Stimulated activated CD4-positive, alpha-beta T cell treated with anti-CD3 and anti-CD28 coated beads, Interleukin-1b, Interleukin-23, amount 100 ng/mL, for 4 hours (primary cell): ENCODE measurements at places on chromosomes 6 and 20.

GRCh38 chr6:107625264-107625663, 135.3 kb downstream of the SOBP start:
- DNase-seq: no peak

DNA sequence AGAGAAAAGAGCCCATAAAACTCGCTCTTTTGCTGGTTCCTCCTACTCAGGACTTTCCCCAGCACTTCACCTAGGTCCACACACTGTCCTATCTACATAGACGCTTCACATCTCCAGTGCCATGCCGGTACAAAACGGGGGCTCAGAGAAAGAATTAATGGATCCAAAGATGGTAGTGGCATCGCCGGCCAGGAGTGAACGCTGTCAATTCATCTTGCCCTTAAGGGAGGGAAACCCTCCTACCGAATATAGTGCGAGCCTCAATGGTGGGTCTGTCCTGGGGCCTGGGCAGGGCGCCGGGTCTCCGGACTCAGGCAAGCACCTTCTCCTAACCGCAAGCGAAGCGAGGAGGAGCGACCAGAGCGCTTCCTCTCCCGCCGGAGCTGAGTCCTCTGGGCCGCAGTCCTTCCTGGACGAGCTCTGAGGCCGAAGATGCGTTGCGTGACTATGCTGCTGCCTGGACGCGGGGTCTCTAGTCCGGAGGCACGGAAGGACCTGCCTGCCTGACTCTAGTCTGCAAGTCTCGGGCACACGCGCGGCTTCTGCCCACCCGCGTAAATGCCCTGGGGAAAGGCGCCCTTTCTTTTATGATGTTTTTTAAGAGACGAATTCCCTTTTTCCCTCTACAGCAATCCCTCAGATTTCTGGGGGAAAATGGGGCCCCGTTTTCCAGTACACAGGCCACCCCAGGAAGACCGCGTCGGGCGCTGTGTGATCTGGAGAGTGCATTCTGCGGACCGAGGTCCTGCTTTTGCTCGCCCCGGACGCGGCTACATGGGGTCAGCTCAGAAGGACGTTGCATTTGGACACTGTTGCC, 100.1 kb upstream of the PRDM1 start:
- no peak for DNase-seq

DNA sequence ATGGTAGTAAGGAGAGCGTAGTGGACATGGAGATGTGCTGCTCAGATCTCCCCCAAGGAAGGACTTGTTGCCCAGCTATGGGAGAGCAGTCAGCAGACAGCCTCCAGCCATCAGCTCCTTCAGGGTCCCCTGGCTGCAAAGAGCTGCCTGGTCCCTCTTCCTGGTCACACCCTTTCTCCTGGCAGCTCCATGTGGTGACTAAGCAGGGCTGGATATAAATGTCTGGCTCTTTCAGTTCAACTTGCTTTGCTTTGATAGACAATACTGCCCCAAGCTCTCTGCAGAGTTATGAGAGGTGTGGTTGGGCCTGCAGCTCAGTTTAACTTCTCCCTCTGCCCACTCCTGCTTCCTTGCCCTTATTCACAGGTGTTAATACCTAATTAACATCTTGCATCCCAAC, 64.1 kb upstream of the DDR1 start:
- no peak for DNase-seq

DNA sequence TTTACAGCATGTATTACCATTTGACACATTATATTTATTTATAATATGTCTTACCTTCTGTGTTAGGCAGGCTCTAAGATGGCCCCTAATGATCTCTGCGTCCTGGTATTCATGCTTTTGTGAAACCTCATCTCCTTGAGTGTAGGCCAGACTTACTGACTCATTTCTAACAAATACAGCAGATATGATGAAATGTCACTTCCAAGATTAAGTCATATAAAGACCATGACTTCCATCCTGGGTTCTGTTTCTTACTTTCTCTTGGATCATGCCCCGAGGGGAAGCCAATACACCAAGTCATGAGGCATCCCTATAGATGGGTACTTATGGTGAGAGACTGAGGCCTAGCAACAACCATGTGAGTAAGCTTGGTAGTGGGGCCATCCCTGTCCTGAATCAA, 30.2 kb downstream of the ZHX3 start:
- DNase-seq: no peak

DNA sequence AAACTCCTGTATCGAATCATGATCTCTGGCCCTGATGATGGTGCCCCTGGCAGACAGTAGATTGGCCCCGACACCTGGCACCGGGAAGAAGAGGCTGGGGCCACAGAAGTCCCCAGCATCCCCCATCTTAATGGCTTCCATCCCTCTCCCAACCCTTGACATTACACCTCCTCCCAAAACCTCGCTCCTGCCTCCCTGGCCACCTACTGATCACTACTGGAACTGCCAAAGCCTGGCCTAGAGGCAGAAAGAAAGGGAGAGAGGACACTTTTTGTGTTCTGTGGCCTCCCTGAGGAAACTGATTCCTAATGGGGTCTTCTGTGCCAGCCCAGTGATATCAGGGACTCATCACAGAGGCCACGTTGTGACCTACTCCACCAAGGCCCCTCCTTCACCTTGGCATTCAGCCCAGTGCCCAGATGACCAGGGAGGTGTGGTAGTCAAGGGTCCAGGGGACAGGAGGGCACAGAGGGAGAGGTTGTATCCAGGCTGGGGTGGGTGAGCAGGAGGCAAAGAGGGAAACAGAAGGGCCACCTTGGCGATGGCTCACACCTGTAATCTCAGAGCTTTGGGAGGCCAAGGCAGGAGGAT, 6.1 kb downstream of the C20orf173 start:
- DNase-seq: no peak

DNA sequence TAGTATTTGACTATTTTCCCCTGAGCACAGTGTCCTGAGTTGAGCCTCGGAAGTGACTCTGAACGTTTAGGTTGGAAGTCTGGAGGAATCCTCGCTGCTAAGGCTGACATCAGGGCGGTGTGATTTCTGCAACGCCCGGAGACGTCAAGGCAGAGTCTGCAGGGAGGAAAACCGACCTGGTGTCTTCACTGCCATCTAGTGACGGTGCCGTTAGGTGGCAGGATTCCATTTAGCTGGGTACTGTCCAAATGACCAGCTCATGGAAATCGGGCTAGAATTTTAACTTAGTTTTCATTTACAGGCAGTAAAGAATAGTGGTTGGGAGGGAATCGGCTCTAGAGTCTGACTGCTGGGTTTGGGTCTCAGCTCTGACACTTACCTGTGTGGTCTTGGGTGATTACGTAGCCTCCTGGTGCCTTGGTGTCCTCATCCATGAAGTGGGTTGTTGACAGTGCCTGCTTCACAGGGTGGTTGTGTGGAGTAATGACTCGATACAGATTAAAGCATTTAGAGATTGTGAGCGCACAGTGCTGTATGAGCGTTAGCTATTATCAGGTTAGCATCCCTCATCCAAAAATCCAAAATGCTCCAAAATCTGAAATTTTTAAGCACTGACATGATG, 35.0 kb downstream of the FOXF2 start:
- DNase-seq: no peak

GRCh38 chr20:51511861-51512619, 30.5 kb downstream of the NFATC2 start:
- no peak for DNase-seq

DNA sequence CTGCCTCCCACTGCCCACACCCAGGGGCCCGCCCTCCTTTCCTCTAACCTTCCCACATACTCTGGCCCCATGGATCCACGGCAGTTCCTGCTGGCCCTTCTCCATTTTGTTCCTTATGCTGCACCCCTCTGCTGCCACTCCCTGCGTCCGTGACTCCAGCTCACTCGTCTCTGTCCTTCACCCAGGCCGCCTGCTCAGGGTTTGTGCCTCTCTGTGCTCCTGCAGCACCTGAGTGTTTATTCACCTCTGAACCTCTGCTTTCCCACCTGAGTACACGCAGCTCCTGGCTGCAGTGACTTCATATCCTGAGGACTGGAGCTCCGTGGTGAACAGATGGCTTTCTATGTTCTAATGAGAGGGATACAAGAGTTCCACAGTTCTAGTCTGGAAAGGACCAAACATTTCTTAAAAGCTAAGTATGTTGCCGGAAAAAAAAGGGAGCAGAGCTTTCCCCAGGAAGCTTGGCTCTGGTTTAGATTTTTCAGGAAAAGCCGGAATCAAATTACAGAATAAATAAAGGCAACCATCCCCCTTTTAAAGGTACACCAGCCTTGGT, 1.5 kb upstream of the GNRH2 start:
- DNase-seq: no peak

- DNase-seq: no peak
Observed at GRCh38 chr20:1674361-1674760, 16.8 kb upstream of the SIRPG start.

DNA sequence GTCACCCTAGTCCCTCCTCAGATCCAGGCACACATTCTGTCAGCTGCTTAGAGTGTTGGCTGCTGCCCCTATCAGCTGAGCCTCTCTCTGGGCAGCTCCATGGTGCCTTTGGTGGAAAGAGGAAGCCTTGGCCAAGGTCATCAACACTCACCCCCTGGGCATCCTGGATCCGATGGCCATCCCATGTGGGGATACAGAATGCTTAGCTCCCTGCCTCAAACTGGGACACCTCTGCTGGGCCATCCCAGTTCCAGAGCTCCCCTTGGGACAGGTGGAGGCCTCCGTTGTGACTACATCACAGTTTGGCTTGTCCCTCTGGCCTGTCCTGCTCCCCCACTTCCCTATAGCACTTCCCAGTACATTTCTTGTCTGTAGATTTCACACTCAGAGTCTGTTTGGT, 45.6 kb downstream of the TOX2 start:
- DNase-seq: no peak

- no peak for DNase-seq
Observed at GRCh38 chr6:156430386-156430785, 346.8 kb upstream of the ARID1B start.

- DNase-seq: no peak
Observed at GRCh38 chr20:10780901-10781300, 107.1 kb upstream of the JAG1 start.

GRCh38 chr6:22227824-22228610, 68.8 kb downstream of the PRL start:
- DNase-seq: no peak

- no peak for DNase-seq
Observed at GRCh38 chr6:142306736-142307135, 4.9 kb downstream of the ADGRG6 start.

DNA sequence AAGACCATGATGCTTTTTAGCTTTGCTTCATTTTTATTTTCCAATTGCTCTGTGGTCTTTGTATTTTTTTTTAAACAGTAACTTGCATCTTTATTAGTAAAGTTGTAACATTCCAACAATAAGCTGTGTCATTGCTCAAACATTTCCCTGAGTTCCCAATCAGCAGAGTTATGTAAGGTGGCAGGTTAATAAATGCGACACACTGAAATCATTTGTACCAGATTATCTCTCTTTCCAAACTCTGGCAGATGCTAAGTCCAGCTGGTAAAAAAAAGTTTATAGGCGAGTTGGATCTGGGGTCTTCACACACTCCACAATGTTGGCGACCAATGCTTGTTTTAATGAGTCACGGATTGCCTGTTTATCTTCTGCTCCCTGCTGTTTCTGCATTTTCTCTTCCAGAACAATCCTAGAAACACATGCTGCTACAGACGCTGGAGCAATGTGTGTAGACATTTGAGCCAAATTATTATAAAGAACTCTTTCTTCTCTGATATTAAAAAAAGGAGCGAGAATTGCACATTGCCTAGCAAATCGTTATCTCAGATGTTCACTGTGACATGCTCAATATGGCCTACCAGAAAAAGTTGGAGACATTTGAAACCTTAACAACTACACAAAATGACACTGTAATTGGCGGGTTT, 113.6 kb upstream of the IFNGR1 start:
- DNase-seq: no peak

DNA sequence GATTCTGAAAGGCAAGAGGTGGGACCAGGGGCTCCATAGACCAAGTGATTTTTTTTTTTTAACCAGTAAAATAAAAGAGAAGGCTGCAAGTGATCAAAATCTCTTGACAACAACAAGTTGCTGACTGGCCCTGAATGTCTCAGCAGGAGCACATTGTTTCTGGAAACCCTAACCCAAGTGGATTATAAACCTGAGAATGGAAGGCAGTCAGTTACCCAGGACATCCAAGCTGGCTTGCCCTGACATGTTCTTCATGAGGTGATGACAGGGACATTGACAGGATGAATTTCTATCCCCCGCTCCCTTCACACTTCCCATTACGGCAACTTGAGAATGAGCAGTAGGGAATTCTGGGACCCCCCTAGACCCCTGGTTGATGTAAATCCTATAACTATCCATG, 49.6 kb upstream of the RIPOR2 start:
- DNase-seq: no peak

- no peak for DNase-seq
Observed at GRCh38 chr6:87151471-87151780, 3.9 kb upstream of the ZNF292 start.

DNA sequence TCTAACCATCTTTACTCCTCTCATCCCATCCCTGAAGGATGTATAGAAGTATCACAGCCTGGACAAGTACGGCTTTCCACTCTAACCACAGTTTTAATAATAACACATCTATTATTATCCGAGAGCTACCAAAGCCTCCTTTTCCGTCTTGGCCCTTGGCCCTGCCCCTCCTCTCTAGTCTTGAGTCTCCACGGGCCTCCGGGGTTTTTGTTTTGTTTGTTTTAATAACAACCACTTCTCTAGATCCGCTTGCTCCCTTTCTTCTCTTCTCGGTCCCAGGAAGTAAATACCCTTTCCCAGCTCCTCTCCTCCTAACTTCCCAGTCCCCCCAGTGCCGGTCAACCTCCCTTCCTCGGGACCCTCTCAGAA, 661 bp downstream of the LCA5 start:
- no peak for DNase-seq

GRCh38 chr6:22954749-22955385, 385.5 kb downstream of the HDGFL1 start:
- DNase-seq: no peak

GRCh38 chr6:42846505-42846904, 32.9 kb upstream of the RPL7L1 start:
- DNase-seq: no peak

GRCh38 chr20:39993742-39994141, 695.3 kb downstream of the MAFB start:
- no peak for DNase-seq

GRCh38 chr6:108260126-108260808, 573 bp downstream of the SNX3 start:
- DNase-seq: no peak

DNA sequence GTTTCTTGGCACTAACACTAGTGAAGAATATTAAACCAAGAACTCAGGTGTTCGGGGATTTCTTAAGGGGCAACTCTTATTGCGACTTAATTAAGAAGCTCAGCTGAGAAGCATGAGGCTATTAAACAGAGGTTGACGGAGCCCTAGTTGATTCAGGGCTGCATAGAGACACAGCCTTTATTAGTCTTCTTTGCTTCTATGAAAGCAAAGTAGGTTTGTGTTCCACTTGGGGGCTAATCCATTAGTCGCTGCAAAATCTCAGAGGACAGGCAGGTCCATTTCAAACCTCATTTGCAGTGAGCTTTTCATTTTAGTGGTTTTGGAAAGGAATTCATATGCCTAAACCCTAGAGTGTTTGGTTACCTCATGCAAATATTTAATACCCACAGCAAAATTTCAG, 506.6 kb upstream of the SULF2 start:
- DNase-seq: no peak
